Prostate gland (tissue), 2 donors: ENCODE measurements at places on chromosomes 4 and X. TPM values are rescaled to one million over a fixed set of nuclear protein-coding genes. Genes with fewer than 3 reads are reported as not detected.
A peak's percentile ranks its signal among the peaks of the same experiment; 100 is the strongest.

DNA sequence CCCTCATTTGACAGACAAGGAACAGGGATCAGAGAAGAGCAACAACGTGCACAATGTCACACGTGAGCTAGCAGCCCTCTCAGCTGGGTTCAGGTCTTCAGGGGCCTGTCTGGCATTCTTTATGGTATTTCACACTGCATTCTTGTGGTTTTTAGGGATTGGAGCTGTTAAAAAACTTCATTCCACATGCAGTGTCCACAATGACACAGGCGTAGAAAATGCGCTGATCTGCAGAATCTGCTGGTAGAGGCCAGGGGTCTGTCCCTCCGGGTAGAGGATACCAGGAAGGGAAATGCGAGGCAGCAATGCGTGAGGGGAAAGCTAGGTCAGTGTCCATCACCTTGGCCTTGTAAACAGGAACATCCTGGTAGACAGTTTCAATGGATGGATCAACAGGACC lies 36.6 kb downstream of the MAP7D3 start:
- no peak overlapping the region for H3K27ac ChIP-seq
- H3K4me1 ChIP-seq: no peaks in the 10 kb centered on the region
- DNase-seq: no peak
- H3K36me3 ChIP-seq: no peaks in the 10 kb centered on the region
- H3K4me3 ChIP-seq: no peak overlapping the region
- H3K27me3 ChIP-seq: no peaks in the 10 kb centered on the region

DNA sequence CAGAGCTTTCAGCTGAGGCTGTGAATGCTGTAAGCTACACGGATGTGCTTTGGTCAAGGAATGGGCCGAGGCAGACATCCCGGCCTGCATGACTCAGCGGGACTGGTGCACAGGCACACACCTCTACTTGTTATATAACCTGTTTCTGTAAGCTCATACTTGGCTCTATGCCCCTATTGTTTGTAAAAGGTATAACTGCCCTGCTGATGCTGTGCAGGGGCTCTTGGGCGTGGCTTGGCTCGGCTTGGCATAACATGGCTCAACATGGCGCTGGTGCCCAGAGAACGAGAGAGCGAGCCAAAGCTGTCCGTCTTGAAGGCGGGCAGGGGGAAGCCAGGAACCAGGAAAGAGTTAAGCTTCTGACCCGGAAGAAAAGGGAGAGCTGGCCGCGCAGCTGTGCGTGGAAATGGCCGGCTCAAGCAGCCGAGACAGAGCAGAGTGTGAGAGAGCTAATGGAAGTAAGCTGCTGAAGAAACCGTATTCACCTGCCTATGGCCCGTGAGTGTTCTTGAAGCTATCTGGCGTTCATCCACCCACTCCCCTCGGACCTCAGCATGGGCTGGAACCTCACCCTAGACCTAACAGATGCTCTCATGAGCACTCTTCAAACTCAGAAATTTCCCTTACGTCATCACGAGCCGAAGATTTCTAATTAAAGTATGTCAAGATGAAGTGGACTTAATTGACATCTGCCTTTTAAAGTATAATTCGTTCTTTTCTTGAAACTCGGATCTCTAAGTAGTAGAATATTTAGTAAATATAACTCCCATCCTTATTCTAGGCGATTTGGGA lies 286.3 kb upstream of the AGA start:
- DNase-seq: no peak
- H3K4me1 ChIP-seq: no peaks in the 10 kb centered on the region
- no peaks in the 10 kb centered on the region for H3K27me3 ChIP-seq
- H3K4me3 ChIP-seq: no peak overlapping the region
- H3K36me3 ChIP-seq: no peaks in the 10 kb centered on the region

Gene UNC5C
- total RNA-seq: 15.5 TPM

Gene APBB2
- 56.6 TPM for total RNA-seq

DNA sequence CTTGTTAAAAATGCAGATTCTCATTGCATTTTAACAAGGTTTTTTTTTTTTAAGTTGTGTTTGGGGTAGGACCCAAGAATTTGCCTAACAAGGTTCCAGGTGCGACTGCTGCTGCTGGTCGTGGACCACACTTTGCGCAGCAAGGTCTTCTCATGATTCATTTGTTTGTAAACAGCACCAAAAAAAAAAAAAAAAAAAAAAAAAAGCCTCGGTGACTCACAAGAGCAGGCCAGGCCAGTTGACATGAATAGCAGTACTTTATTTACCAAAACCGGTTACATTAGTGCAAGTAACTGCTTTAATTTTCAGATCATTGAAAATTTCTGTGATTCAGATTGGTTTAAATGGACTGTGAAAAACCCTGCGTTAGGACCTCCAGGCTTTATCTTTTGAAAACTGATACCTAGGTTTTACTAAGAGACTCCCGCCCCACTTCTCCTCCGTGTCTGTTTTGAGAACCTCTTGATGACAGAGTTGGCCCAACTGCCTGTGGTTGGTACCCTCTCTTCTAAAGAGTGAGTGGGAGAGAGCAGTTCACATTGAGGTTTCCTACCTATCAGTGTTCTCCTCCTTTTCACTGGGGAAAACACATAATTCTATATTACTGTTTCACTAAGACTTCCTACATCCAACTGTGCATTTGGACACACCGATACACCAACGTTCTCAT lies 86.2 kb downstream of the PHEX start:
- H3K4me1 ChIP-seq: no peaks in the 10 kb centered on the region
- H3K27ac ChIP-seq: peak overlapping the region; percentile 15
- no peak for DNase-seq
- no peaks in the 10 kb centered on the region for H3K36me3 ChIP-seq

Gene CDKL2
- total RNA-seq: not detected

GRCh38 chr4:52645300-52645699 lies 13.8 kb downstream of the USP46 start:
- H3K4me1 ChIP-seq: no peaks in the 10 kb centered on the region
- no peaks in the 10 kb centered on the region for H3K27me3 ChIP-seq
- no peak for DNase-seq
- H3K36me3 ChIP-seq: no peaks in the 10 kb centered on the region

DNA sequence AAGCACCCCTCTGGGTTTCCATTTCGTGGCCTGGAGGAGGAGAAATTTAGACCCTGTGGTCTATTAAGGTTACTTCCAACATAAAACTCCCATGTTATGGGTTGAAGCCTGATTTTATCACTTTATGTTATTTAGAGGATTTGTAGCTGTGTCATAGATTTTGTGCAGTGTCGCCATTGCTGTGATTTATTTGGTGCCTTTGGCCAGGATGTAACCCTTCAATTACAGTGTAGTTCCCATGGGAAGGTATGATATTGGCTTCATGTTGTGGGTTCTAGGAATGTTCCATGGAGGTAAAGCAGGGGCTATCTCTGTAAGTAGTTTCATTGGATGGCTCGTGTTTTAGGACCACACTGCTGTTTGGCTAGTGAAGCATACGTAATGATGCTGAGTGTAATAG lies 58.5 kb downstream of the TMEM131L start:
- no peaks in the 10 kb centered on the region for H3K4me1 ChIP-seq
- no peaks in the 10 kb centered on the region for H3K27me3 ChIP-seq
- no peaks in the 10 kb centered on the region for H3K36me3 ChIP-seq
- DNase-seq: no peak
- H3K27ac ChIP-seq: no peak overlapping the region
- no peak overlapping the region for H3K4me3 ChIP-seq

Gene TRIM61
- total RNA-seq: 0.23 TPM

- H3K27ac ChIP-seq: no peak overlapping the region
- H3K36me3 ChIP-seq: no peaks in the 10 kb centered on the region
- no peaks in the 10 kb centered on the region for H3K4me1 ChIP-seq
- no peaks in the 10 kb centered on the region for H3K27me3 ChIP-seq
- no peak for DNase-seq
Measured at GRCh38 chr4:150769845-150770244, 187.9 kb downstream of the MAB21L2 start.

Gene CBLL2
- not detected for total RNA-seq

Gene XK
- total RNA-seq: 2.6 TPM

GRCh38 chr4:163707873-163708272 lies 213.4 kb downstream of the TMA16 start:
- H3K4me1 ChIP-seq: no peaks in the 10 kb centered on the region
- no peak for DNase-seq
- H3K4me3 ChIP-seq: no peak overlapping the region

GRCh38 chrX:149830192-149830873 lies 48.6 kb downstream of the MAGEA9 start:
- H3K4me3 ChIP-seq: no peak overlapping the region
- no peaks in the 10 kb centered on the region for H3K4me1 ChIP-seq
- peak overlapping the region; percentile 53 for H3K27ac ChIP-seq
- no peaks in the 10 kb centered on the region for H3K36me3 ChIP-seq
- H3K27me3 ChIP-seq: no peaks in the 10 kb centered on the region
- no peak for DNase-seq

Gene JAKMIP1
- total RNA-seq: 29.1 TPM

DNA sequence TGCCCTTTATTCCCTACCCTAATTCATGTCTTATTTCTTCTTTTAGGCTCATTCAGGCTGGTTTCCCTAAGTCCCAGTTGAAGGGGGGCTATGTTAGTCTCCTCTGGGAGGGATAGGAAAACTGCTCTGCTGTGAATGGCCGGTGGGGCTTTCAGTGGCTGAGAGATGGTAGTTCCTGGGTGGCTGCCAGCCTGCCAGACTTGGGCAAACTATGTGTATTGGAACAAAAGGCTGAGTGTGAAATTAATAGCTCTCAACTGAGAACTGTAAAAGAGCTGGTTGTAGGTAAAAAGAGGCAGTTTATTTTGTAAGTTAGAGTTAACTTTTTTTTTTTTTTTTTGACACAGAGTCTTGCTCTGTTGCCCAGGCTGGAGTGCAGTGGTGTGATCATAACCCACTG lies 28.8 kb downstream of the ARHGAP10 start:
- H3K4me1 ChIP-seq: no peaks in the 10 kb centered on the region
- no peaks in the 10 kb centered on the region for H3K27me3 ChIP-seq
- H3K27ac ChIP-seq: peak overlapping the region; percentile 48
- H3K36me3 ChIP-seq: no peaks in the 10 kb centered on the region

Gene BMPR1B
- 28.6 TPM for total RNA-seq

- no peak overlapping the region for H3K27ac ChIP-seq
- no peak for DNase-seq
- H3K4me3 ChIP-seq: no peak overlapping the region
- no peaks in the 10 kb centered on the region for H3K4me1 ChIP-seq
- no peaks in the 10 kb centered on the region for H3K36me3 ChIP-seq
Measured at GRCh38 chrX:17214962-17215361, 160.0 kb upstream of the NHS start.

Gene ARR3
- not detected for total RNA-seq

DNA sequence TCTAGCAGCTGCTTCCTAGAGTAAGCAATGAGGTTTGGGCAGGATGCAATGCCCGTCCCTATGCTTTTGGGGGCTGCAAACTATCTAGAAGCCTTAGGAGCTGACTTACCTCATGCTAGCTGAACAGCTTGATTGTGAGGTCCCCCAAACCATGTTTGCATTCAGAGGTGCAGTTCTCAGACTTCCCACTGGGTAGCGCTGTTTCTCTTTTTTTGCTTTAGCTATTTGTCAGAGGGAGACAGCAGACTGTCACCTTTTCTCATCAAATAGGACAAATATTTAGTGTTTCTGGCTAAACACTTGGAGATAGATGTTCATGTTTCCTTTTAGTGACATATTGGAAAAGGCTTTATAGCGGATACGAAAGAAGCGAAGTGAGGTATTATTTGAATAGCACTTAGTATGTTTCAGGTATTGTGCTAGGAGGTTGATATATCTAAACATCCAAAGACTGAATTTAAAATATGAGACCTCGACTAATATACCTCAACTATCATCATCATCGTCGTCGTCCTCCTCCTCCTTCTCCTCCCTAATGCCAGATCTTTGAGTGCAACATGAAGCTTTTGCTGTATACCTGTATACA lies 18.7 kb upstream of the TMEM192 start:
- peak; percentile 60 for DNase-seq
- H3K4me3 ChIP-seq: no peak overlapping the region
- H3K27ac ChIP-seq: no peak overlapping the region
- H3K36me3 ChIP-seq: no peaks in the 10 kb centered on the region

- H3K36me3 ChIP-seq: no peaks in the 10 kb centered on the region
- no peaks in the 10 kb centered on the region for H3K27me3 ChIP-seq
- no peak overlapping the region for H3K27ac ChIP-seq
- H3K4me1 ChIP-seq: no peaks in the 10 kb centered on the region
- no peak overlapping the region for H3K4me3 ChIP-seq
- DNase-seq: no peak
Measured at GRCh38 chr4:163959932-163960331, 465.4 kb downstream of the TMA16 start.

DNA sequence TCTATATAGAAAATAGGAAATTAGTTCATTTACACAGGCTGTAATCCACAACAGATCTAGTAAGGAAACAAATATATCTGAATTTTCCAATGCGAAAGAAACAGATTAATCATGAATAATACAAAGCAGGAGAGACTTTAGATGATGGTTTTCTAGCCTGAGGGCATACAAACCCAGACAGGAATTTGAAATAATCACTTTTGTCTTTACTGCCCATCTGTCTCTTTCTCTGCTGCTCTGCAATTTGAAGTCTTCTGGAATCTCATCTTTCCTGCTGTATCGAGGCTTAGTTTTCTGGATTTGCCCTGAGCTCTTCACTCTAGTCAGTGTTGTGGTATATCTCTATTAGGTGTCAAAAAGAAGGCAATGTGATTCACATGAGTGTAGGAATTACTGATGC lies 711.8 kb upstream of the FAM241A start:
- H3K27me3 ChIP-seq: no peaks in the 10 kb centered on the region
- no peak for DNase-seq
- H3K4me1 ChIP-seq: no peaks in the 10 kb centered on the region
- no peaks in the 10 kb centered on the region for H3K36me3 ChIP-seq

Gene PPP1R2C
- total RNA-seq: 6.6 TPM

Gene MEPE
- not detected for total RNA-seq

DNA sequence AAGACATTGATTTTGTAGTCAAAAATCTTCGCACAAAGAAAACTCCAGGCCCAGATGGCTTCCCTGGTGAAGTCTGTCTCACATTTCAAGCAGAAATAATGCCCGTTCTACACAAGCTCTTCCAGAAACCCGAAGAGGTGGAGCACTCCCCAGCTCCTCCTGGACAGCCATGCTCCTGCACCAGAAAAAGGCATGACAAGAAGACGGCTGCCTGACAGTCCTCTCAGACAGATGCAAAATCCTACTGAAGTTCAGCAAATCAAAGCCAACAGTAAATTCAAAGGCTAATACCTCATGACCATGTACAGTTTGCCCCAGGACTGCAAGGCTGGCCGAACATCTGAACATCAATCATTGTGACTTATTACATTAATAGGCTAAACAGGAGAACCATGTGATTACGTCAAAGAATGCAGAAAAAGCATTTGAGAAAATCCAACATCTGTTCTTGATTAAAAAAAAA lies 30.8 kb upstream of the MXD4 start:
- DNase-seq: no peak
- no peaks in the 10 kb centered on the region for H3K36me3 ChIP-seq
- H3K27me3 ChIP-seq: no peaks in the 10 kb centered on the region
- no peaks in the 10 kb centered on the region for H3K4me1 ChIP-seq
